GM23248 (cell line): ENCODE measurements at places on chromosomes 2 and 18.

DNA sequence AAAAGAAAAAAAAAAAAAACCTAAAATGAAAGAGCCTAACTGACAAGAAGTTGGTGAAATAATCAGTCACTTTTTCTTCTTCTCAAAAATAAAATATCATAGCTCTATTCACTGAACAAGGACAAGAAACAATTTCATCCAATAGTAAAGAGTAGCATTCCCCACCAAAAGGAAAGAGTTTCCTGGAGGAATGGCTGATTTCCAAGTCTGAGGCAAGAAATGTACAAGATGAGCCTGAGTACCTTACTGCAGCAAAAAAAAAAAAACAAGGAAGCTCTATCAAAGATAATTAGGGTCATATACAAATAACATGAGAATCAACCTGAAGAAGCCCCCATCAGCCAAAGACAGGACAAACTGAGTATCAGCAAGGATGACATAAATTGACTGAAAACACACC is 11.5 kb downstream of the ROCK1 start:
- no peaks in the 10 kb centered on the region for H3K36me3 ChIP-seq
- H3K27ac ChIP-seq = no peak overlapping the region
- no peak overlapping the region for H3K4me3 ChIP-seq
- DNase-seq = peak; percentile 35
- no peaks in the 10 kb centered on the region for H3K27me3 ChIP-seq
- peaks cover 5% of the 10 kb centered on the region; the same call in 1 of the 2 replicates for H3K4me1 ChIP-seq

- peak overlapping the region; percentile 48 for H3K27ac ChIP-seq
- H3K36me3 ChIP-seq = no peaks in the 10 kb centered on the region
- peak overlapping the region; percentile 28 for H3K4me3 ChIP-seq
Observed at GRCh38 chr2:209495855-209496585, 72.2 kb downstream of the MAP2 start.

- no peak for DNase-seq
- no peaks in the 10 kb centered on the region for H3K27me3 ChIP-seq
- no peaks in the 10 kb centered on the region for H3K36me3 ChIP-seq
- H3K4me3 ChIP-seq = no peak overlapping the region
Observed at GRCh38 chr2:138016351-138017087, 52.2 kb downstream of the HNMT start.

GRCh38 chr2:199364153-199364552 is 93.6 kb downstream of the SATB2 start:
- no peaks in the 10 kb centered on the region; the same call in 1 of the 2 replicates for H3K36me3 ChIP-seq
- no peaks in the 10 kb centered on the region for H3K27me3 ChIP-seq
- DNase-seq = no peak
- H3K4me1 ChIP-seq = peaks cover 9% of the 10 kb centered on the region; the same call in 1 of the 2 replicates
- H3K27ac ChIP-seq = no peak overlapping the region
